ENCODE measurements at places on chromosomes 5 and 9.

GRCh38 chr9:108271646-108272348, 584.0 kb downstream of the ACTL7B start:
- no peaks in the 10 kb centered on the region for H3K36me3 ChIP-seq
- no peak for DNase-seq
- H3K4me1 ChIP-seq = no peaks in the 10 kb centered on the region
- no peaks in the 10 kb centered on the region for H3K27me3 ChIP-seq

GRCh38 chr9:136485049-136486045, 2.5 kb upstream of the SEC16A start:
- H3K4me1 ChIP-seq = peaks cover 39% of the 10 kb centered on the region
- no peak overlapping the region for H3K27ac ChIP-seq
- no peaks in the 10 kb centered on the region for H3K27me3 ChIP-seq
- H3K36me3 ChIP-seq = no peaks in the 10 kb centered on the region
- H3K4me3 ChIP-seq = no peak overlapping the region

DNA sequence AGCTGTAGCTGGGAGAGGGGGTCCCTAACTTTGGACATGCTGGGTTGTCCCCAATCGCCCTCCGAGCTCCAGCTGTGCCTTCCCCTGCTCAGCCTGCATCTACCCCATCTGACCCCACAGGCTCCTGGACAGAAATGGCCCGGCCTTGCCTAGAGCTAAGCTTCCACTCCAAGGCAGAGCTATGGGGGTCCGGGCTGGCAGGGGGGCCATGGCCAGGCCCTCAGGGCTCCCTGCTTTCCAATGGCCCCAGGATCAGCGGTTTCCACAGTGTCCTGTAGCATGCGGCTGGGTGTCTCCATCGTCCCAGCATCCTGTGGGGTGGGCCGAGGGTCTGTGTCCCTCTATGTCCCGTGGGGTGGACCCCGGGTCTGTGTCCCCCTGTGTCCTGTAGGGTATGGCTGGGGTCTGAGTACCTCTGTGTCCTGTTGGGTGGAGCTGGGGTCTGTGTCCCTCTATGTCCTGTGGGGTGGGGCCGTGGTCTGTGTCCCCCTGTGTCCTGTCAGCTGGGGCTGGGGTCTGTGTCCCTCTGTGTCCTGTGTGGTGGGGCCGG, 130.6 kb downstream of the RXRA start:
- no peaks in the 10 kb centered on the region for H3K27me3 ChIP-seq
- H3K27ac ChIP-seq = peak overlapping the region; percentile 87
- H3K4me3 ChIP-seq = peak overlapping the region; percentile 44
- DNase-seq = no peak

DNA sequence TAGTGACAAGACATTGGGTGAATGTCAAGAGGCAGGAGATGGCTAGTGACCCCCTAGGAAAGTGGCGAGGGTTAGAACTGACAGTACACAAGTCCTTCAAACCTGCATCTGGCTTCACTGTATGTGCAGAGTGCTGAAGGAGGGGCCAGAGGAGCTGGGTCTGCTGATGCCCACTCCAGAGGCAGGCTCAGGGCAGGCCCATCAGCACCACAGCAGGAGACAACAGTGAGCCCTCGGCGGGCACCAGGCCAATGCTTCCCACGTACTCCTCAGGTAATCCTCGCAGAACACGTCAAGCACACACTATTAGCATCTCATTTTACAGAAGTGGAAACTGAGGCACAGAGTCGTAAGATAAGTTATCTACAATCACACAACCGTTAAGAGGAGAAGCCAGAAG, 76.1 kb upstream of the SH3PXD2B start:
- H3K27me3 ChIP-seq = no peaks in the 10 kb centered on the region
- no peak for DNase-seq
- peaks cover 13% of the 10 kb centered on the region for H3K4me1 ChIP-seq
- H3K36me3 ChIP-seq = no peaks in the 10 kb centered on the region
- no peak overlapping the region for H3K27ac ChIP-seq

DNA sequence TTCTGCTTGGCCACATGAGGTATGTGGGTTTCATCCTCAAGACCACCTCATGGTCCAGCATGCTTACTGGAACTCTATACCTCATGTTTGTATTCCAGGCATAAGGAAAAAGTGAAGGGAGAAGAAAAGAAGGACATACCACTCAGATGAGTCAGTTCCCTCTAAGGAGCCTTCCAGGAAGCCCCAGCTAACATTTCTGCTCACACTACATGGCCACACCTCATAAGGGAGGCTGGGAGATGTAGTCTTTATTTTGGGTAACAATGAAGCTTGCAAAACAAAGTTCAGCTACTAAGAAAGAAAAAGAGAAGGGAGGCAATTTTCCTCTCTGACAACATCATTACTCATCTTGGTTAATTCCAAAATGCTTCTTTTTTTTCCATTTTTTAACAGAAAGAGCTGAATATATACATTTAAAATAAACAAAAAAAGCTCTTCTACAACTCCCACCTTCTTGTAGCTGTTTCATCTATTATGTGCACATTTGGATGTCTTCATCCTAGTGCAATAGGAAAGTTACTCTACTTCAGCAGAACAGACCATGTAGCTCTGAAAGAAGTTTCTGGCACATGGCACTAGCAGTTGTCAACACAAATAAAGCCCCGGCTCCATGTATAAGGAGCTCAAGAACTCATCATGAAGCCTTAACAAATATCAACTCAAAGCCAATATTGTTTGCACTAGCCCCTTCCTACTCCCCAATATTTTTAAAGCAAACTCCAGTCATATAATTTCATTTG, 123.6 kb upstream of the CCDC112 start:
- H3K27me3 ChIP-seq = no peaks in the 10 kb centered on the region
- H3K4me3 ChIP-seq = no peak overlapping the region
- DNase-seq = no peak
- H3K27ac ChIP-seq = no peak overlapping the region
- no peaks in the 10 kb centered on the region for H3K4me1 ChIP-seq

DNA sequence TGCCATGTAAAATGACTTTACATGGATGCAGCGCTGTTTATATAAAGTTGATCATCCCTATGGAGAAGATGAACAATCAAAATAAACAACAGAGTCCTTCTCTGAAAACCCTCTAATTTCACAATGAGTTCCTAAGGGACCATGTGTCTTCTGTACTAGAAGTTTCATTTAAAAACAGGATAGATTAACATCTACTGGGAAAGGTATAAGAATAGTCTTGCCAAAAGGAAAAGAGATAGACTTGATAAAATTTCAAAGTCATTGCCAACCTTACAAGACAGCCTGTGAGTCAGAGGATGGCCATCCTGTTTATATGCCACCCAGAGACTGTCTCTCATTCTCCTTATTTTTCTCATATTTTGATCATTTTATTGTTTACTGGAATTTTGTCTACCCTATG, 367.1 kb upstream of the PDE4D start:
- no peak overlapping the region for H3K4me3 ChIP-seq
- H3K27ac ChIP-seq = no peak overlapping the region
- no peaks in the 10 kb centered on the region for H3K27me3 ChIP-seq
- DNase-seq = no peak
- H3K4me1 ChIP-seq = peaks cover 53% of the 10 kb centered on the region

- H3K4me3 ChIP-seq = no peak overlapping the region
- H3K36me3 ChIP-seq = no peaks in the 10 kb centered on the region
- no peaks in the 10 kb centered on the region for H3K4me1 ChIP-seq
- no peak overlapping the region for H3K27ac ChIP-seq
These were observed 89.0 kb downstream of the CAMK4 start for GRCh38 chr5:111313017-111313724.

DNA sequence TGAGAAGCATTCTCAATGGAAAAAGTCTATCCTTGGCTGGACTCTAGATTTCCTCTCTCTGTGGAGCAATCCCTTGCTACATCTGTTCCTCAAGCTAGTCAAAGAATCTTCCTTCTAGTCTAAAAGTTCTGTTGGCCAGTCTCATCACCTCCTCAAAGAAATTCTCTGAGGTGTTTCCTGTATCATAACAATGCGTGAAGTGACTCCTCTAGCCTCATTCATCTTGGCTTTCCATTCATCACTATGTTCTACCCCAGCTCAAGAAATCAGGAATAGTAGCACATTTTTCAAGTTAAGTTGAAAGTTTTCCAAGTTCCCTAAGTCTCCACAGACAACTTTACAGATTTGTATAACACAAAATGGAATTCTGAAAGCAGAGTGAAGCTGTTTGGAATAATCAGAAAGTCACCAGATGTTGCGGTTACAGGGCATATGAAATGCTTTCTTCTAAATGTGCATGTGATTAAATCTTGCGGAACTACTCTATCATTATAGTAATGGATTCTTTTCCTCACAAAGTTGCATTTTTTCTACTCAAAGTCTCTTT, 176.6 kb upstream of the FREM1 start:
- no peak overlapping the region for H3K27ac ChIP-seq
- no peaks in the 10 kb centered on the region for H3K36me3 ChIP-seq
- no peaks in the 10 kb centered on the region for H3K4me1 ChIP-seq
- H3K4me3 ChIP-seq = no peak overlapping the region

GRCh38 chr9:116576386-116576785, 110.7 kb upstream of the TRIM32 start:
- H3K4me1 ChIP-seq = no peaks in the 10 kb centered on the region
- no peak overlapping the region for H3K27ac ChIP-seq
- no peak overlapping the region for H3K4me3 ChIP-seq
- H3K27me3 ChIP-seq = no peaks in the 10 kb centered on the region

DNA sequence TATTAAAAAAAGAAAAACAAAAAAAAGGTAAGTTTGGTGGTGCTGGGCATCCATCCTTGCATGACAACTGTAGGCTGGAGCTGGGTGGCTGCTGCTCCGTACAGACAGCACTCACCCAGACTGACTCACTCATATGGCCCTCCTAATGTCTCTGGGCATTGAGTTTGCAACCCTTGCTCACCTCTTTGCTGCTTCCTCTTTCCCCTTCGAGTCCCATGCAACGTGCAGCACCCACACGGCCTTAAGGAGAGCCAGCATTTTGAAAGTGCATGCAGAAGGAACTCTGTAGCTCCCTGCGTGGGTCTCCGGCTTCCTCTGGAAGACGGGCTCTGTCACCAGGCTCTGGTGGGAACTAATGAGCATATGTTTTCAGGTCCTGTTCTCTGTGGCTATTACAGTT, 60.5 kb upstream of the ENTREP1 start:
- DNase-seq = no peak
- H3K4me3 ChIP-seq = no peak overlapping the region
- no peaks in the 10 kb centered on the region for H3K36me3 ChIP-seq
- no peak overlapping the region for H3K27ac ChIP-seq

DNA sequence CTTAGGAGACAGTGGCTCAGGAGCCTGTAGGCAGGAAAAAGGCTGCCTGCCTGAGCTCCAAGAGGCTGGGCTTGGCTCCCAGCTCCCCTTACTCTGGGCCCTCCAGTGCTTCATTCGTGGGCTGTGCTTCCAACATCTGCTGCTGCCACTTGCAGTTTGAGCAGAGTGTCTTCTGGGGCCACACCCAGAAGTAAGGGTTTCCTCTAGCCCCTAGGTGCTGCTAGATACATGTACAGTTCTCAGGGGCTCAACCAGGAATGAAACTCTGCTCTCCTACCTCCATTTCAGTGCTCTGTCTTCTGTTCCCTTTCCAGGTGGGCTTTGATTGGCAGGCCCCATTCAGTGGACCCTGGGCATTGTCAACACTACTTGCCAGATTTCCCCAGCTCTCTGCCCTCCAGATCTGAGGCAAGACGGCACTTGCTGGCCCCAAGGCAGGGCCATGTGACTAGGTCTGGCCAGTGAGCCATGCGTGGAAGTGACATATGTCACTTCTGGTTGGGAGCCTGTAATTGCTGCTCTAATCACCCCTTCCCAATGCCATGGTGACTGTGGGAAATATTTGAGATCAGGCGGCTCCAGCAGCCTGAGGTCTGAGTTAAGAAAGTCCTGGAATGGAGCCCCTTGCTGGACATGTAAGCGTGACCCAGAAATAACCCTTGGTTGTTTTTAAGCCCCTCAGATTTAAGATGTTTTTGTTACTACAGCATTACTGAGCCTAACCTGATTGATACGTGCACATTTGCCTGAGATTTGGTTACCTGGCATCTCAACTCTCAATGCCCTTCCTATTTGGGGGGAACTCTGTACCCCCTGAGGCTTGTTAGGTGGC, 9.4 kb upstream of the BOD1 start:
- DNase-seq = no peak
- H3K4me3 ChIP-seq = no peak overlapping the region
- H3K27me3 ChIP-seq = peaks cover 25% of the 10 kb centered on the region
- no peaks in the 10 kb centered on the region for H3K36me3 ChIP-seq
- H3K4me1 ChIP-seq = no peaks in the 10 kb centered on the region
- no peak overlapping the region for H3K27ac ChIP-seq

DNA sequence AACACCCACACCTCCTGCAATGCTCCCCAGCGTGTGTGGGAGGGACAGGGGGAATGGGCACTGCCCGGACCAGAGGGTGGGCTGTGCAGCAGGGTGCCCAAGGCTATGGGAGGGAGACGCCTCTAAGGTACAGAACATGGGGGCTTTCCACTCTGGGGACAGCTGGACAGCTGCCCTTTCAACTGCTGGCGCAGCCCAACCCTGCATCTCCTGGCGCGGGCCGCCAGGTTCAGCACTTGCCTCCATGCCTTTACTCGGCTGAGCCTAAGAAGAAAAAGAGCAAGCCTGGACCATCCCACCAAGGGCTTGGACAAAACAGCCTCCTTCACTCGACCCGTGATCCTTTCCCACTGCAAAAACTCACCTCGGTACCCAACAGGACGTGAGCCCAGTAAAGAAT, 15.0 kb downstream of the AK8 start:
- H3K4me1 ChIP-seq = no peaks in the 10 kb centered on the region
- no peaks in the 10 kb centered on the region for H3K36me3 ChIP-seq
- DNase-seq = no peak
- H3K27me3 ChIP-seq = no peaks in the 10 kb centered on the region
- H3K4me3 ChIP-seq = no peak overlapping the region

DNA sequence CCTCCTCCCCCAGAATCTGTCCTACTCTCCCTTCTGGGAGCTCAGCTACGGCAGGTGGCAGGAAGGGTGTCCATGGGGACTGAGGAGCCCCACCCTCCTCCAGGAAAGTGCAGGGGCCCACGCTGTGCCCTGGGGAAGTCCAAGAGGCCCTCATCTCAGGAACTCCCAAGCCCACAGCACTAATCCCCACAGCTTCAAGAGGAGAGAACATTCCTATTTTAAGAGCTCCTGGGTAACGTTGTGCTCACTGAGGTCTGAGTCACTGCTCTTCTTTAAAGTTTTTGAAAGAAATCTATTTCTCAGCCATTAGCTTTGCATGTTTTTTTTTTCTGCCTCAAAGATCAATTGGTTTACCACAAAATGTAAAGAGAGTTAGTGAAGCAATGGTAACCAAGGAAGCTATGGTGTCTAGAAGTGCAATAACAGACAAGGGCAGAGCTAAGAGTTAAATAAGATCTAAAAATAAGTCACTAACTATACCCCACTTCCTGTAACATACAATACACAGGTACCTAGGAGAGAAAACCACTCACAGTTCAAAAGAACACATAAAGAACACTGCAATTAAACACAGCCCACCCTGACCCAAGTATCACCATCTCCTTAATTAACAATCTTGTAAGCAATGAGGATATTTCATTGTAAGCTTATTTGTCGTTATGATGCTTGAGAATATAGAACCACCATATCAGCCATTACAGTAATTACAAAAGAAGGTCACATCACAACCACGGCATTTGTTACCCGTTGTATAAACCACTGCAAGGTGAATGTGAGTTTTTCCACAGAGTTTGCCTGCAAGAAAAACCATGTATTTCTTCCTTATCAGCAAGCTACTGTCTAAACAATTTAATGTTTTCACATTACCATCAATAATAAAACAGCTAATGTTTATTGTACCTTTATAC, 382.3 kb upstream of the SLC30A5 start:
- no peaks in the 10 kb centered on the region for H3K36me3 ChIP-seq
- no peak overlapping the region for H3K27ac ChIP-seq
- no peak overlapping the region for H3K4me3 ChIP-seq
- H3K27me3 ChIP-seq = no peaks in the 10 kb centered on the region

Measured in tibial artery (tissue), 4 donors.